ENCODE measurements at places on chromosomes 1 and 21.

DNA sequence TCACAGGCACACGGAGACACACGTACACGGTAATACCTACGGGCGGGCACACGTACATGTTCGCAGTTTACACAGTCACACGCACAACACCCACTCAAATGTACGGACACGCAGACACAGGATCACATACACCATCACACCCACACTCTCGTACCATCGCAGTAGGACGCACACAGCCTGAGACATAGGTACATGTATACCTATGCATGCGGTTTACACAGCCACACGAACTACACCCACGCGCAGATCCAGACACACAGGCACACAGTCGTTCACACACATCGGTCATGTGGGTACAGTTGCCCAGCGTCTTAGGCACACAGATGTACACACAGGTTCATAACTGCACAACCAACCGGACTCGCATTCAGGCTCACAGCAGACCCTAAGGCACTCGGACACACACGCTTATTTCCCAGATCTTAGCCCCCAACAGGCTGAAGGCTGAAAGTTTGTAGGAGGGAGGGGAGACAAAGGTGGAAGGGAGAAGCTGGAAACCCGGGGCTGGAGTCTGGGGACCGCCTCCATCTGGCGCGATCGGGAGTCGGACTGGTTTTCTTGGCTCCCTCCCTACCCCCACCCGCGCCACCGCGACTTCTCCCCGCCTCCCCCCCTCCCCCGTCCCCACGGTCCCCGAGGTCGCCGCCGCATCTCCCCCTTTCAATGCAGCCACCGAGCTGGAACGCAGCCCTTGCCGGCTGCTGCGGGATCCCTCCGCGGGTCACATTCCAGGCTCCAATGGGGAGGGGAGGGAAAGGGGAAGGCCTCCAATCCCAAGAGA is 51.9 kb upstream of the SYNC start:
- DNase-seq = no peak

DNA sequence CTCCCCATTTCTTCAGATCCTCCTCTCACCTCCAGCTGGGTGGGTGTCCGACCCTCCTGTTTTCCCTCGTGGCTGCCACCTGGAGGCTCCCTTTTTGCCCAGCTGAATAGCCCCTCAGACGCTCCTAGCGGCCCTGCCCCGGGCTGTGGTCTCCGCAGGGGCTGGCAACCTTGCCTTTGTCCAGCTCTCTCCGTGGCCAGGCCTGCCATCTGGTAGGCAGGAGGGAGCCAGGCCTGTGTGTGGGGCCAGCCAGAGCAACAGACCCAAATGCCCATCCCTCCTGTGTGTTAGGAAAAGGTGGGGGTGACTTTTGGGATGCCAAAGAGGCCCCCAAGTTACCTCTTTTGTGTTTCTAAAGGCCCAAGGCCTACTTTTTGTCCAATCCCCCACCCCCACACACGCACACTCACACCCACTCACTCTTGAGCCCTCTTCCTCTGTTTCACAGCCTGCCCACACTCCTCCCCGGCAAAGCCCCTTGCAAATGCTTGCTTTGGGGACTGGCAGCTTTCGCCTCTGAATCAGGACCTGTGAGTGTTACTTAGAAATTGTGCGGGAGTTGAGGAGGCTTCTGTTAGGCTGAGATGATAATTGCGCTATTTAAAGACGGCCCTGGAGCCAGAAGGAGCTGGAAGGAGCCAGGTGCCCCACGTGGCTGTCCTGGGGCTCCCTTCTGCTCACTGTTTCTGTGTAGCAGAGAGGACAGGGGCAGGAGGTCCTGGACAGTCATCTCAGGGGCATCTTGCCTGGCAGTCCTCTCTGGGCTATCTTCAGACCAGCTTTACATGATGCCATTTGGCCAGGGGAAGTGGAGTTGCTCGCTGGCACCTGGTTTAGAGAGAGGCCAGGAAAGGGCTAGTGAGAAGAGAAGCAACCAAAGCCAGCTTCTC is 9.1 kb downstream of the PPFIA4 start:
- no peak for DNase-seq

DNA sequence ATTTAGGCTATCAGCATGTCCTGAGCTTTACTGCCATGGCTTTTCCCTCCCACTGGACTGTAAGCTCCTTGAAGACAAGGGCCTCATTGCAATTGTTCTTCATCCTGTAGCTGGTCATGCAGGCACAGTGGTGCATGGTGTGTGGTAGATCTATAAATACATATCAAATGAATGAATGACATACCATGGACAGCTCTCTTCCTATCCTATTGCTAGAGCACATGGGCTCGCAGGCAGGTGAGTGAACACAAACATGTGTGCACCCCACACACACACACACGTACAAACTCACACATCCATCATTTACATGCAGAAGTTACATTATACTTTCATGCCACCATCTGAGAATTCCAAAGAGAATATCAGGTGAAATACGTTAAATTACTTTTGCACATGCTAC is 172.9 kb upstream of the RUNX1 start:
- DNase-seq = no peak

DNA sequence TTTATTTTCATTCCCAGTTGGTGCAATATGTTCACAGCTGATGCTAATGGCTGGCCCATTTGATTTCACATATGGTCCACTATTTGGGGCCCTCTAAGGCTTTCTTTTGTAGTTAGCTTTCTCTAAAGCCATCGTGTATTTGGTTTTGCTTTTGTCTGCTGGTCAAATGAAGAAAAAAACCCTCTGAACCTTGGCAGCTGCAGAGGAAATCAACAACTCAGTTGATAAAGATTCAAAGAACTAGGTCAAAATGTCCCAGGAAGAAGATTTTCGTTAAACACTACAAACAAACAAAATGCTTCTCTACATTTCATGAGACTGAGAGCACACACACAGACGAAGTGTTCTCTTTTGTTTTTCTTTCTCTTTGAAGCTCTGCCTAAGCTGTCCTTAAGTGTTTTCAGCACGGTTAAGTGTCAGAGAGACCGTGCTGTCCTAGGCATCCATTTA is 655.0 kb downstream of the RWDD3 start:
- no peak for DNase-seq

GRCh38 chr1:37393173-37394120 is 80.9 kb upstream of the ZC3H12A start:
- DNase-seq = no peak

DNA sequence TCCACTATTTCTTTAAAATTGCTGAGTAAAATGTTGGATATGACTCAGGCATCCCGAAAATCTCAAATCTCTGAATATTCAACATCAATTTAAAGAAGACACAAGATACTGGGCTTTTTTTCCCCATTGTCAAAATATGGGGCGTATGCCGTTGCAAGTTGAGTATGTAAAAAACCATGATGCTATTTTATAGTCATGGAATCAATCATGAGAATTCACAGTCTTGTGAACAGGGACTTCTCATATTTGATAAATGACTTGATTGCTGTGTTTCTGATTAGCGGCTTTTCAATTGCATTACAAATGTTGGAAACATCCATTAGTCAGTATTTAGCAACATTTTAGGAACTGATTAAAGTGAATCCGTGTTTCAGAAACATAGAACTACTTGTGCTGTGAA is 45.3 kb downstream of the SETD4 start:
- no peak for DNase-seq

GRCh38 chr1:163761898-163762297 is 440.1 kb downstream of the NUF2 start:
- DNase-seq = no peak

- DNase-seq = no peak
Observed at GRCh38 chr1:156153362-156153761, at the start of gene SEMA4A. Gene SEMA4A, plus strand, starts transcription at chr1:156153585. Its CDS starts 994 bp downstream, at chr1:156154579.

DNA sequence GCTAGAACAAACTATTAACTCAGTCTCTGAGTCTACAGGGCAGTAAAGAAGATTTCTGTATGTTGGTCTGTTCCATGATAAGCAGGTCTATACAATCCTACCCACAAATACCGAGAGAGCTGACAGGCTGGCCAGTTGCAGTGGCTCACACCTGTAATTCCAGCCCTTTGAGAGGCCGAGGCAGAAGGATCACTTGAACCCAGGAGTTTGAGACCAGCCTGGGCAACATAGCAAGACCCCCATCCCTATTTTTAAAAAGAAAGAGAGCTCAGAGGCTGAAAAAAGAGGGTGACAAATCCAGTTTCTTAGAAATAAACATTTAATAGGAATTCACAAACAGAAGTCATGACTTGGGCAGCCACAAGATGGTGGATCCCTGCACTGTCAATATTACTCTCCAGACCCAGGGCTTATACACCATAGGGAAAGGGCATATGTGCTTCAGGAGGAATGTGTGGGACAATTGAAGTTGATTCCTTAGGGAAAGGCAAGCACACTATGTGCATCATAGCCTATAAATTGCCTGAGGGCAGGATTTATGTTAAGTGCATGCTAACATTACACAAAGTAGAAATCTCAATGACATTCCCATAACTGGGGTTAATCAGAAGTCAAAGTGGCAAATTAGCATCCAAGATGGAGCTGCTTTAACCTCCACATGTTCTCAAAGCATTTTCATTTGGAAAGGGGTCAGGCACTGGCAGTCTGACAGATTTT is 66.8 kb downstream of the SLC16A1 start:
- no peak for DNase-seq

DNA sequence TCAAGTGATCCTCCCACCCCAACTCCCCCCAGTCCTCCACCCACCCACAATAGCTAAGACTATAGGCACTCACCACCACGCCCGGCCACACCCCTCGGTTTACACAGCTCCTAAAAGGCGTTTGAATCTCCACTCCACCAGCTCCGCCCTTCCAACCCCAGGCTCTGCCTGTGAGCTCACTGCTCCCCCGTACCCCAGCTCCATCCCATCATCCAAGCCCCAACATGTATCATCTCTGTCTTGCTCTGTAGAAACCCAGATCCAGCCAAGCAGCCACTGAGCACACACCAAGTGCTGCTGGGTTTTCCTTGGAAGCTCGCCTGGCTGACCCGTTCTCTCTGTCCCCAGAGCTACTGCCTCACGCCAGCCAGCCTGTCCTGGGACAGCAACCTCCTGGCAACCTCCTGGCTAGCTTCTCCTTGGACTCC is 12.0 kb upstream of the S100A2 start:
- DNase-seq = no peak

DNA sequence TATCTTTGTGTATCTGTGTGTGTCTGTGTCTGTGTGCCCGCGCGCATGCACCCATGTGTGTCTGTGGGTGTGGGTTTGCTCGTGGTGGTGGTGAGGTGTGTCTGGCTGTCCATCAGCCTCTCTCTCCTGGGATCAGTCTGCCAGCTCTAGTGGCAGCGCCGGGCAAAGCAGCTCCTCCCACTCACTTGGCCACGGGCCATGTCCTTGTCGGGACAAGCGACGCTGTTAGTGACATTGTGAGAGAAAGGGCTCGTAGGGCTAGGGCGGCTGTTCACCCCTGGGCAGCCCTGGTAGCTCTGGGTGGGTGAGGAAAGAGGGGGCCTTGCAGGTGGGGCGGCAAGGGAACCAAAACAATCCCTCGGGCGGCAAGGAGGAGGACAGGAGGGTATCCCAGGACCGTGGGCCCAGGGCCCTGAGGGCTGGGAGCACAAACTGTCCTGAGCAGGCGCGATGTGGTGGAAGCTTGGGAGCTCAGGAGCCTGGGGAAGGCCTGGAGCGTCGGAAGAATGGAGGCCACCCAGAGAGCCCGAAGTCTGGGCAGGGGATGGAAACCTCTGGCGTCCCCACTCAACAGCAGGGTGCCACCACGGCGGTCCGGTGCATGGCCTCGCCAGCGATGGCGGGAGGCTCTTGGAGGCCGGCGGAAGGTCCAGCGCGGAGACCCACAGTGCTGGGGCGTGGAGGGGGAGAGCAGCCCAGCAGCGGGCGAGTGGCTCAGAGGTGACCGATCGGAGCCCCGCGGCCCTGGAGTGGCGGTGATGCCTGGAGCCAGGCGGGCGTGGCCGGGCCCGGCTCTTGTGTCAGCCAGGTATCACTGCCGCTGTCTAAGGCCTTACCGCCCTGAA is 140.5 kb downstream of the LIPI start:
- no peak for DNase-seq

DNA sequence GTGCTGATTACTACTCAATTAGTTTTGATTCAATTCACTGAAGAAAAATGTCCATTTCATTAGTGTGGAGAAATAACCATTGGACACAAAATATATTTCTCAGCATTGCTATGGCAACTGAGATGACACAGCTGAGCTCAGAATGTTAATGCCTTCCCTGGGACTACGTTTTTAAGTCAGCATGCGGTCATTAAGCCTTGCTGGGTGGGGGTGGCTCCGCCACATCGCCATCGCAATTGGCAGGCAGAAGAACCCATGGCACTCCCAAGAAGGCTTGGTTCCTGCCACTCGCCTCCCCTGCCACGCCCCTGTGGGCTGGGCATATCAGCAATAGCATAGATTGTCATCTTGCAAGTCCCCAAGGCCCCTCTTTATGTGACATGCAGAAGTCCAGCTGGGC is 256.7 kb upstream of the CAMK1G start:
- DNase-seq = no peak

- no peak for DNase-seq
Observed at GRCh38 chr1:179082999-179083335, 1.1 kb downstream of the TOR3A start.

GRCh38 chr21:42171091-42172053 is 47.6 kb upstream of the ABCG1 start:
- no peak for DNase-seq

DNA sequence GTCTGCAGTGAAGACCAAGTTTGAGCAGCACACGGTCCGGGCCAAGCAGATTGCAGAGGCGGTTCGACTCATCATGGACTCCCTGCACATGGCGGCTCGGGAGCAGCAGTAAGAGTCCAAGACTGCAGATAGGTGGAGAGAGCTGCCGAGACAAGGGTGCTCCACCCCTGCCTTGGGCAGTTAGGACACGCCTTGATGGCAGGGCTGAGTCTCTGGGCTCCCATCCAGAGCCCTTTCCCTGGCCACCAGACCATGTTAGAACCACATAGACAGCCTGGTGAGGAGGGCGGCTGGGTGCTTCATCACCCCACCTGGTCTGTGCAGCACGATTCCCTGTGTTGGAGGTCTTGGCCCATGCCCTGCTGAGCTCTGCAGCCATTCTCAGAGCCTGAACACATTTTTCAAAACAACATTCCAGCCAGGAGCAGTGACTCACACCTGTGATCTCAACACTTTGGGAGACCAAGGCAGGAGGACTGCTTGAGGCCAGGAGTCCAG is 17.3 kb upstream of the MIIP start:
- no peak for DNase-seq

GRCh38 chr1:236407059-236407458 is 13.0 kb downstream of the EDARADD start:
- no peak for DNase-seq

DNA sequence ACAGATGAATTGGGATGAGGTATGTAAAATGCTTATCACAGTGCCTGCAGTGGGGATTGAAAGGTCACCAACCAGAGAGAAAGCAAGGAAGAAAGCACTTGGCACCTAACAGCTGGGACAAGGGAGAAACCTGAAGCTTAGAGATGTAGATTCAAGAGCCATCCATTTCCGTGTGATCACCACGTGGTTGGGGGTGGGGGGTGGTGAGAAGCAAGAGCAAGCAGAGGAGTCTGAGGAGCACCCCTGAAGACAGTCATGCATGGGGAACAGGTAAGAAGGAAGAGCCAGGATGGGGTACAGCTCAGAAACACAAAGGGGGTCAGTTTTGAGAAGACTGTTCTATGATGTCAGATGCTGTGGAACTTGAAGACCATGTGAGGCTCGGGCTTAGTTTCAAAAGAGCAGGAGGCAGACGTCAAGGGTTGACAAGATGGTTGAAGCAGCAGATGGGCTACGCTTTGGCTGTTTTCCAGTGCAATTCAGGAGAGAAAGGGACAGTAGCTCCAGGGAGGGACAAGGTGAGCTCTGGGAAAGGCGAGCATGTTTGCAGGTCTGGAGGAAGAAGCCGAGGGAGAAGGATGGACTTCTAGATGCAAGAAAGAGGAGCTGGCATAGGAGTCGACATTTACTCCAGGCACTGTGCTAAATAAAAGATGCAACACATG is 17.4 kb downstream of the KANK4 start:
- no peak for DNase-seq
